Caki2 (cell line): ENCODE measurements at places on chromosomes 12 and 14. TPM values are rescaled to one million over a fixed set of nuclear protein-coding genes. Genes with fewer than 3 reads are reported as not detected.

Gene SYCP3
- total RNA-seq = not detected in 2 replicates

Gene EFS
- total RNA-seq = not detected in 2 replicates

DNA sequence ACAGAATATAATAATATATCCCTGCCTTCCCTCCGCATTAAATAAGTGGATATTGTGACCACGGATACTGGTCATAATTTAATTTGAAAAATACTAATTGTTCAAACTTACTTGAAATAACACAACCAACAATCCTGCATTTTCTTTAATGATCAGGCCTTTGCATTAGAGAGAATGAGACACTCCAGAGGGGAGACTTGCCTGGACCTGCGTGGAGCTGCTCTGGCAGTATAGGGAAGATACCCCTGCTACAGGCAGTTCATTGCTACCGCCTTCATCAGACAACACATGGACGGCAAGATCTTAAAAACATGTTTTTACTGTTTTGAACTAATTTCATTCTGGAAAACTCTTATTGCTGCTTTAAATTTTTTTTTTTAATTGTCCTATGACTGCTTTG lies 211.0 kb upstream of the FAR2 start:
- DNase-seq = no peak

DNA sequence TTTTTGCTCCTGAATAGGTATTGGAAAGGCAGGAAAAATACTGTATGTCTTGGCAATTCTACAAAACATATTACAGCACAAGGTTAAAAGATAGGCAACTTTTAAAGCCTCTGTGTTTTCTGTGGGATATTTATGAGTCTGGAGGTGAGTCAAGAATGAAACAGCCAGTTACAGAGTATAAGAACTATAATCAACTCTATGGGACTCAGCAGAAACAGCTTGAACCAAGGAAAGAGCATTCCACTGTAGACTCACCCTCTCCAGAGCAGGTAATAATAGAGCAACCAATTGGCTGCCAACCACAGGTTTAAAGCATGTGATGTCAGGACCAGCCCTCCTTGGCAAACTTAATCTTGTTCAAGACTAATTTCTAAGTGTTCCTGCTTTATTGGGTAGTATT lies 100.5 kb upstream of the MDM1 start:
- no peak for DNase-seq

Gene IFNG-AS1
- total RNA-seq = not detected in 2 replicates

DNA sequence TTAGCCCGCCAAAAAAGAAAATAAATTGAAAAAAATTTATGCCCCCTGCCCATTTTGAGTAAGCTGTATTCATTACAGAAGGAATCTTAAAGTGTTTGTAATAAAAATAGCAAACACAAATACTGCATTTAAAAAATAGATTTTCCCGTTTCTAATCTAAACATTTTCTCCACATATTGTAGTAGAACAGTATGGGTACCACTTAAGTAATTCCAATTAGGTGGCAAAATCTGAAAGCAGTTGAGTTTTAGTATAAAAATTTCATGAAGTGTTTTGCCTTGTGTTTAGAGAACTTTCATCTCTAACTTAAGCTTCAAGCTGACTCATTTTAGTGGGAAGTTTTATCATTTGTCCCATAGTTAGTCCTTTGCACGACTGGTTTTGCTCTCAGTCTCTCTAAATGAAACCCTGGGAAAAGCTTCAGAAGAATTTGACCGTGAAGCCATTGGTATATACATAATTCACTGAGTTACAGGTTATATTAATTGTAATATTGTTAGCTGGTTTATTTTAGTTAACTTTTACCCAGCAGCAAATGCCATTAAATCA lies 214.6 kb downstream of the ERC1 start:
- no peak for DNase-seq

DNA sequence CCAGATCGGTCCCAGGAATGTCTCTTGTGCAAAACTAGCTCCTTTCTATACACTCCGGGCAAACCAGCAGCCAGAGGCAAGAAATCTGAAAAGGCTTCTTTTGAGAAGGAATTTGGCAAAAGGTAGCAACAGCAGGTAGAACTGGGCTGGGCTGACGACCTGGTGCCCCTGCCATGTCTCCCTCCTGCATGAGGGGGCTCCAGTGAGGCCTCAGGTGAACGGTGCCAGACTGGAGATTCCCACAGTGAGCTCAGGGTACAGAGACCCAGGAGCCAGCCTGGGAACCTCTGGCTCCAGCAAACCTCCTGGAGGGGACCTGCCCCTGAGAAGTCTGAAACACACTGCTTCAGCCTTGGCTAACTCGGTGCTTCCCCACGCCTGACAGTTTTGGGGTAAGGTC lies 10.8 kb downstream of the ITPK1 start:
- DNase-seq = no peak

Gene CFAP251
- 10.8 and 12.3 TPM in 2 replicates for total RNA-seq

- no peak for DNase-seq
Measured at GRCh38 chr14:67131691-67132090, 57.5 kb upstream of the GARIN2 start.

DNA sequence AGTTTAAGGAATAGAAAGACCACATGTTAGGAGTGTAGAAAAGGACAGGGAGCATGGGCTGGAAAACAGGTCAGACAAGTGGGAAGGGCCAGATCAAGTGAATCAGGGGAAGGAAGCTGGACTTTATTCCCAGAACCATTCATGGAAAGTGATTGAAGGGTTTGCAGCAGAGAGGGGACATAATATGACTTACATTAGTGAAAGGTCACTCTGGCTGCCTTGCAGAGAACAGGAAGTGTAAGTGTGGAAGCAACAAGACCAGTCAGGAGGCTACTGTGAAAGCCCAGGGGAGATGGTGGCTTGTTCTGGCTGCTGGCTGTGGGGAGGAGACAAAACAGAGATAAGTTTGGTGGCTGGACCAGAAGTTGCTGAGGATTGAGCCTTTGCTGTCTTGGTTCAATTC lies 69.1 kb downstream of the VCPKMT start:
- no peak for DNase-seq

Gene TSPAN19
- total RNA-seq = not detected in 2 replicates

Gene CIDEB
- total RNA-seq = 1.0 and 6.8 TPM in 2 replicates

Gene OAS2
- total RNA-seq = 0.30 and 1.0 TPM in 2 replicates

- DNase-seq = no peak
Measured at GRCh38 chr14:63952933-63953437, 100.2 kb downstream of the SYNE2 start.

DNA sequence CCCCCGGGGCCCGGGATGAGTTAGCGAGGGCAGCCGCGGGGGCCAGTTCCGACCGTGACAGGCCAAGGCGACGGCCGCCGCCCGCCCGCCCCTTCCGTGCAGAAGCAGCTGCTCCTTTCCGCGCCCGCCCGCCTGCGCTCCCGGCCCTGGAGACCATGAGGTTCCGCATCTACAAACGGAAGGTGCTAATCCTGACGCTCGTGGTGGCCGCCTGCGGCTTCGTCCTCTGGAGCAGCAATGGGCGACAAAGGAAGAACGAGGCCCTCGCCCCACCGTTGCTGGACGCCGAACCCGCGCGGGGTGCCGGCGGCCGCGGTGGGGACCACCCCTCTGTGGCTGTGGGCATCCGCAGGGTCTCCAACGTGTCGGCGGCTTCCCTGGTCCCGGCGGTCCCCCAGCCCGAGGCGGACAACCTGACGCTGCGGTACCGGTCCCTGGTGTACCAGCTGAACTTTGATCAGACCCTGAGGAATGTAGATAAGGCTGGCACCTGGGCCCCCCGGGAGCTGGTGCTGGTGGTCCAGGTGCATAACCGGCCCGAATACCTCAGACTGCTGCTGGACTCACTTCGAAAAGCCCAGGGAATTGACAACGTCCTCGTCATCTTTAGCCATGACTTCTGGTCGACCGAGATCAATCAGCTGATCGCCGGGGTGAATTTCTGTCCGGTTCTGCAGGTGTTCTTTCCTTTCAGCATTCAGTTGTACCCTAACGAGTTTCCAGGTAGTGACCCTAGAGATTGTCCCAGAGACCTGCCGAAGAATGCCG lies 699 bp downstream of the MGAT2 start:
- DNase-seq = no peak

Gene CMKLR1
- not detected in 2 replicates for total RNA-seq

Gene NGB
- 0.07 TPM in 1 of 2 replicates, not detected in the other for total RNA-seq

DNA sequence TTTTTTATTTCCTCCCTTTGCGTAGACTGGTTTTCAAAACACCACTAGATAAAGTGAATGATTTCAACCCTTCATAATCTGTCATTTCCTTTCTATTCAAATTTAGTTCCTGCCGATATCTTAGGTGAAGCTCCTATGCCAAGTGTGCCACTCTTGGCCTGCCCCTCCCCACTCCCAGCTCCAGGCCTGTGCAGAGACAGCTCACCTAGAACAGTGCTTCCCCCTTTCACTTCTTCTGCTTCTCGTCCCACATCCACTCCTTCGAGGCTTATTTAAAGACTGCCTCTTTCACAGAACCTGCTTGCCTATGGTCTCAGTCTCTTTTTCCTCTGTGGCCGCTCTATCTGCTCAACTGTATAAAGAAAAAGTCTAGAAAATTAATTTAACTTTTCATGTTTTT lies 473.8 kb downstream of the RAD51B start:
- DNase-seq = no peak

- no peak for DNase-seq
Measured at GRCh38 chr12:27456618-27457017, 10.1 kb downstream of the SMCO2 start.

DNA sequence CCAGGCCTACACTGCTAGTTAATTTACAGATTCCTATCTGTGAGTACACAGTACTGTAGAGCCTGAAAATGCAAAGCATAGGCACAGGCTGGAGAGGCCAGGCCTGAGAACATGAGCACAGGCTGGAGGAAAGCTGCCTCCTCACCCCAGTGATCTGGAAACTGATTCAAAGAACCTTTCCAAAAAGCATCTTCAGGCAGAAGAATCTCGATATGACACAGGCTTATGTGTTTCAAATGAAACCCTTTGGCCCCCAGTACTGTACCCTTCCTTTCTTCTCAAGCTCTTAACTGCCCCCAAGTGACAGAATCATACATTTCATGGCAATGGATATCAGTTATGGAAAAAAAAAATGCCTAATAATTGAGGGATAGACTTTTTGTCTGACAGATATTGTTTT lies 122.0 kb downstream of the KCNC2 start:
- DNase-seq = peak; percentile 21

DNA sequence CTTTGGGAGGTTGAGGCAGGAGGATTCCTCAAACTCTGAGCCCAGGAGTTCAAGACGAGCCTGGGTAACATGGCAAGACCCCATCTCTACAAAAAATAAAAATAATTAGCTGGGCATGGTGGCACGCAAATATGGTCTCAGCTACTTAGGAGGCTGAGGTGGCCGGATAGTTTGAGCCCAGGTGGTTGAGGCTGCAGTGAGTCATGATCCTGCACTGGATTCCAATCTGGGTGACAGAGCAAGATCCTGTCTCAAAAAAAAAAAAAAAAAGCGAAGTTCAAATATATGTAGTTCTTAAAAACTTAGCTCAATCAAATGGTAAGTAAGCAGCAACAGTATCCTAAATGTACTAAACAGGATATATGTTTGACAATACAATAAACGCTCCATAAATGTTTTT lies 85.5 kb upstream of the SSTR1 start:
- DNase-seq = no peak

DNA sequence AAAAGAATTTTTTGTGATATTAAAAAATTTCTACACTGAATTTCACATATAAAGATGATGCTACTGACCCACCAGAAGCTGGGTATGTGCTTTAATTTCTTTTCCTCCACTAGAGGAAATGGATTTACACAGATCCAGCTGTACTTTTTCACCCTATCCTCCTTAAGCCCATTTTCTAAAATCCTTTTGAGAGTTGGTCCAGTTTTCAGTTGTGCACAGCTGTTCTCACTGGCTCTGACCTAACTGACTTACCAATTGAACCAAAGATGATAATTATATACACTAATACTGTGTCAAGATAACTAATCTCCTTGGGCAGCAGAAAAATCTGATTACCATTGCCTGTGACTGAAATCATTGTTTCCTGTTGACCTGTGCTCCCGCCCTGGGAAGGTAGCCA lies 108.5 kb downstream of the ZFC3H1 start:
- no peak for DNase-seq

Gene NKX2-1
- 0.29 TPM in 1 of 2 replicates, not detected in the other for total RNA-seq

DNA sequence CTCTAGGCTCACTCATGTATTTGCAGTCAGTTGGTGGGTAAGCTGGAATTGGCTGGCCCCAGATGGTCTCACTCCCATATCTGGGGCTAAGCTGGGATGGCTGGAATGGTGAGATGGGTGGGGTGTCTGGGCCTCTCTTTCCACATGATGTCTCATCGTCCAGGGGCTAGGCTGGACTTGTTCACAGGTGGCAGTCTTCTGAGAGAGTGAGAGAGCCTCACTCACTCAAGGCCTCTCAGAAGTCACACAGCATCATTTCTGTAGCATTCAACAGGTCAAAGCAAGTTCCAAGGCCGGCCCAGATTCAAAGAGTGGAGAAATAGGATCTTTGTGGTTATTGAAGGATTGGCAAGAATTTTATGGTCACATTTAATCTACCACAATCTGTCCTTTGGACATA lies 102.7 kb downstream of the UNC79 start:
- DNase-seq = no peak

Gene SPIC
- total RNA-seq = not detected in 2 replicates

DNA sequence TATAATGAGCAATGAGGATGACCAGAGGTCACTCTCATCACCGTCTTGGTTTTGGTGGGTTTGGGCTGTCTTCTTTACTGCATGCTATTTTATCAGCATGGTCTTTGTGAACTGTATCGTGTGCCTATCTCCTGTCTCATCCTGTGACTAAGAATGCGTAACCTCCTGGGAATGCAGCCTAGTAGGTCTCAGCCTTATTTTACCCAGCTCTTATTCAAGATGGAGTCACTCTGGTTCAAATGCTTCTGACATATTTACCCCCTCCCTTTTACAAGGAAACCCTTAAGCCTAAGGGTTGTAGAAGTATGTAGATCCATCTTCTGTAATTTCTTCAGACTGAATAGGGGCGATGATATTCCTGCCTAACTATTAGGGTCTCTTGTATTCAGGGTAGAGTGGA lies 8.4 kb downstream of the IFI27L1 start:
- DNase-seq = no peak

GRCh38 chr14:69034612-69035262 lies 55.6 kb upstream of the ACTN1 start:
- no peak for DNase-seq

Gene HOXC13
- 0.24 and 1.4 TPM in 2 replicates for total RNA-seq

- DNase-seq = no peak
Measured at GRCh38 chr12:9094512-9095206, 21.1 kb downstream of the A2M start.

Gene SBNO1
- total RNA-seq = 7.6 and 9.4 TPM in 2 replicates

DNA sequence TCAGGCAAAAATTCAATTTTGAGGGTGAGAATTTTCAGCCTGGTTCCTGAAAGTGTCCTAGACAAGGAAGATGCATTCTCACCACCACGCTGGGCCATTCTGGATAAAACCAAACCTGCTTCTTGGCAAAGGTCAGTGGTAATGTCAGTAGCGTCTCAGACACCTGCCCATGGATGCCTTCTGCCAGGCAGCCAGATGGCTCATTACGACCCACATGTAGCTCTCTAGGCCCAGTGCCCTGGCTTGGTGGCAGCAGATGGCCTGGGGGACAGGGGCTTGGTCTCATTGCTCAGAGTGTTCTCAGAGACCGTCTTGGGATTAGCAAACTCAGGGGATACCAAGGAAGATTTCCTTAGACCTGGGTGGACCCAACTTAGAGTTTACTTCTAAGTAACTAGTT lies 105.1 kb downstream of the ARF6 start:
- DNase-seq = no peak

- DNase-seq = no peak
Measured at GRCh38 chr14:101006008-101006407, 102.5 kb upstream of the RTL1 start.
